Anterior cingulate cortex (tissue), 58 donors: ENCODE measurements at places on chromosomes 6 and 20.

DNA sequence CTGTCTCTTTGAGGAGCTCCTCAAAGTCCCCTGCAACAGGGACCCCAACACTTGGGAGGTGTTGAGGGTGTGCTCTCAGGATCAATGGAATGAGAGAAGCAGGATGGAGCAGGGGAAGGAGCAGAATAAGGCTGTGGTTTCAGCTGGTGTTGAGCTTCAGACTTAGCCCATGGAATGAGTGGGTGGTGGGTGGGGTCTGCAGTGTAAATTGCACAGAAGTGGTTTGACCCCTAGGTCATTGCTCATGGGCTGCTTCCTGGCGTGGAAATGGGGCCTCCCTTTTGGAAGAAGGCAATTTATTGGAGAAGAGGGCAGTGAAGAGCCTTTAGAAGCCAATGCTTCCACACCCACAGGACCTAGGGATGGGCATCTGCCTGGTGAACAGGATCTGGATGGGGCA, 37.0 kb upstream of the KCNG1 start:
- DNase-seq: no peak

DNA sequence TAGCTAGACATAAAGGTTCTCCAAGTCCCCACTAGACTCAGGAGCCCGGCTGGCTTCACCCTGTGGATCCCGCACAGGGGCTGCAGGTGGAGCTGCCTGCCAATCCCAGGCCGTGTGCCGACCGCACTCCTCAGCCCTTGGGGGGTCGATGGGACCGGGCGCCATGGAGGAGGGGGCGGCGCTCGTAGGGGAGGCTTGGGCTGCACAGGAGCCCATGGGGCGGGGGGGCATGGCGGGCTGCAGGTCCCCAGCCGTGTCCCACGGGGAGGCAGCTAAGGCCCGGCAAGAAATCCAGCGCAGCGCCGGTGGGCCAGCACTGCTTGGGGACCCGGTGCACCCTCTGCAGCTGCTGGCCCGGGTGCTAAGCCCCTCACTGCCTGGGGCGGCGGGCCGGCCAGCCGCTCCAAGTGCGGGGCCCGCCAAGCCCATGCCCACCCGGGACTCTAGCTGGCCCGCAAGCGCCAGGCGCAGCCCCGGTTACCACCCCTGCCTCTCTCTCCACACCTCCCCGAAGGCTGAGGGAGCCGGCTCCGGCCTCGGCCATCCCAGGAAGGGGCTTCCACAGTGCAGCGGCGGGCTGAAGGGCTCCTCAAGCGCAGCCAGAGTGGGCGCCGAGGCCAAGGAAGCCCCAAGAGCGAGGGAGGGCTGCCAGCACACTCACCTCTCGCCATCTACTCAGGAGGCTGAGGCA, 26.5 kb upstream of the ID1 start:
- no peak for DNase-seq

DNA sequence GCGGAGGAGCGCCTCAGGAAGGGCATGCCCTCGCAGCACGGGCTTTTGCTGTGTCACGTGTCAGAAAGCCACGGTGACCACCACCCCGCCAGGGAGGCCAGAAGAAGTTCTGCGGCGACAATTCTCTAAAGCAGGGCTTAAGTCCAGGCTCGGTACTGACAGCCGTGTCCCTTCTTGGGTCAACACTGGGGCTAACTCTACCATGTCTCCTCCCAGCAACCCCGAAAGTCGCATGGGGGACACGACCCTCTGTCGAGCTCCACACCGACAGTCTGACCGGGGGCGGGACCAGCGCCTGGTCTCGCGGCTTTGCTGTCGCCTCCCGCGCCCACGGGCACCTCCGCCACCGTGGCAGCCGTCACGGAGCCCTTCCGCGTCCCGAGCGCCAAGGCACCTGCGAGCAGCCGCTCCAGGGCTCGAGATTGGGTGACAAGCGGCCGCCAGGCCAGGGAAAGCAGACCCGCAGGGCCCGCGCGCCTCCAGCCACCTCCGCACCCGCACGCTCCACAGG, 534 bp downstream of the NANP start:
- no peak for DNase-seq

GRCh38 chr20:58714340-58714922, 21.8 kb downstream of the NPEPL1 start:
- DNase-seq: no peak

DNA sequence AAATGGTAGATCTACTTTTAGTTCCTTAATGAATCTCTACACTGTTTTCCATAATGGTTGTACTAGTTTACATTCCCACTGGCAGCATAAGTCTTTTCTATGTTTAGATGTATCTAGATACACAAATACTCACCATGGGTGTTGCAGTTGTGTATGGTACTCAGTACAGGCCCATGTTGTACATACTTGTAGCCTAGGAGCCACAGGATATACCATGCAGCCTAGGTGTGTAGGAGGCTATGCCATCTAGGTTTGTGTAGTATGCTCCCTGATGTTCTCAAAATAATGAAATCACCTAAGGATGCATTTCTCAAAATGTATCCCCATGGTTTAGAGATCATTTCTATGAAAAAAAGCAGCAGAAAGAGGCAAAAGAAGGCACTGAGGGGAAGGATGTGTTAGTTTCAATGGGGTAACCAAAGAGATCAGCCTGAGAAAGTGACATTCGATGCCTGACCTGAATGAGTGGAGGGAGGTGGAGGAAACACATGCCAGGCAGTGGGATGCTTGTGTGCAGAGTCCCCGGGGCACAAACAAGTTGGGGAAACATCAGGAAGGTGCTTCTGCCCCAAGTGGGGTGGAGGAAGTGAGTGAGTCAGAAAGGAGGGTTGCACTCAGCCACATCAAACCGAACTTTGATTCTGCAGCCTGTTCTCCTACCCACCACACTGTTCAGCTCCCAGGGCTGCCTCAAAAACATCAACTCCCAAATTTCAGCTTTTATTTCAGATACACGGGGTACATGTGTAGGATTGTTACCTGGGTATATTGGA, 191.2 kb downstream of the ZNF217 start:
- DNase-seq: no peak

- no peak for DNase-seq
These were observed 39.9 kb downstream of the MYO6 start for GRCh38 chr6:75788894-75789293.

GRCh38 chr20:62718546-62718945, 9.9 kb downstream of the NTSR1 start:
- no peak for DNase-seq

GRCh38 chr6:119470893-119471542, 121.5 kb upstream of the MAN1A1 start:
- no peak for DNase-seq
